Activated CD8-positive, alpha-beta memory T cell treated with anti-CD3 and anti-CD28 coated beads for 1 hour (primary cell): ENCODE measurements at places on chromosomes 7 and 10.

- no peak for DNase-seq
Measured at GRCh38 chr7:105719395-105719794, 138.1 kb upstream of the EFCAB10 start.

GRCh38 chr10:64093946-64094535 lies 572.8 kb downstream of the REEP3 start:
- DNase-seq: no peak

DNA sequence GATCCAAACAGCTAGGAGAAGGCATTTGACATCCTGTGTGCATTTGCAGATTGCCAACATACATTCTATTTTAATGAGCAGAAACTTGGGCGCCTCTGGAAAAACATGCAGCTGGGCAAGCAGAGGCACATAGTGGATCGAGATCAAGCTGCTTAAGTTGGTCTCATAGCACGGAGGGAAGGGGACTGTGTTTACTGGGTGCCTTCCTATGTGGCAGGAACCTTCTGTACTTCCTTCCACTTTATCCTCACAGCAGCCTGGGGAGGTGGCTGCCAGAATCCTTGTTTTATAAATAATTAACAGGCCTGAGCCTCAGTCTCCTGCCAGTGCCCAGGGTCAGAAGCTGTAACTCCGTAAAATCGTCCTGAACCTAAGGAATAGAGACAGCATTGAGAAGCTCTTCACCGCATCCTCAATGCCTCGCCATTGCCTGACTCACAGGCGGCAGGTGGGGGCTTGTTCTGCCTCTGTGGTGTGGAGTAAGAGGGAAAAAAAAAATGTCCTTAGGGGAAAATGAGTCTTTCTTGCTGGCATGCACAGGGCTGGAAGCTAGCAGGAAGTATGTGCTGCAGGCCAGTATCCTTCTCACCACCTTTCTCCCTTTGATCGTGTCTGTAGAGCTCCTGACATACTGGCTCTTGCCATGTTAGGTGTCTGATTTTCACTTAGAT lies 6.2 kb downstream of the VWA2 start:
- DNase-seq: no peak

- DNase-seq: no peak
Measured at GRCh38 chr10:110601581-110601980, 34.1 kb downstream of the SMC3 start.

- DNase-seq: no peak
Measured at GRCh38 chr7:123538189-123538714, 3.9 kb upstream of the IQUB start.

DNA sequence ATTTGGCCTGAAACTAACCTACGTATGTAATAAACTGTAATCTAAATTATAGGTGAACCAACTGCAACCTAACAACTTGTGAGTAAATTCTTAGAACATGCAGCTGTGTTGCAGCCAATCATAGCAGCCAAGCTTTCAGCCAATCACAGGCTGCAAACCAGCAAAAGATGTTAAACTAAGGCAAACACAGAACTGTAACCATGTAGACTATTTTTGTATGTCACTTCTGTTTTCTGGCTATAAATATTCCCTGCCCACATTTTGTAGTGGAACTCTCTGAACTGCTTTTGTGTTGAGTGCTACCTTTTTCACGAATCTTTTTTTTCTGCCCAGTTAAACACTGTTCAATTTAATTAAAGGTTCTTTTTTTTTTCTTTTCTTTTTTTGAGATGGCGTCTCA lies 28.2 kb upstream of the ZPBP start:
- no peak for DNase-seq

DNA sequence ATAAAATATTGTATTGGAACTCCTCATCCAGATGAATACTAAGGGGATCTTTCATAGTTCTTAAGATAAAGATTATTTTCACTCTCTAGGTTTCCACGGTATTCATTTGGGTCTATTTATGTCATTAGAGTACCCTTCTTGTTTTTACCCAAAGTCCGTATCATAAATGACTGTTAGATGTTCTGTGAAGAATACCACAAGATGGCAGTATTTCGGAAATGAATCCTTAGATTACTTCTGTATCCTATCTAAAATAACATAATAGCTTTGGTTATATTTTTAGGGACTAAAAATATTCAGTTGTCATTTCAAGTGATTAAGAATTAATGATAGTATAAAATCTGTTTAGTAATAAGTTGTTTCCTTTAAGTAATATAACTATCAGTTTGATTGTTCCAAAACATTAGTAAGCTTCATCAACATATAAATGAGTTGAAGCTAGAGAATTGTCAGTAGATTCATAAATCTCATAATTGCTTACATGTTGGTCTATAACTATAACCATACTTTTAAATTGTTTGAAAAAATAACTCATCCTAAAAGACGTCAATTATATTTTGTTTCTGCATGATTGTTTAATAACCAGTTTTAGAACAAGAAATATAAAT lies 337.5 kb upstream of the KCND2 start:
- no peak for DNase-seq

GRCh38 chr10:122089311-122090017 lies 100.5 kb downstream of the TACC2 start:
- no peak for DNase-seq
